ENCODE measurements at places on chromosomes 2 and 18.

GRCh38 chr2:173048522-173048896, 27.1 kb upstream of the MAP3K20 start:
- no peak for DNase-seq

GRCh38 chr2:69192176-69192945, 179.4 kb downstream of the ANTXR1 start:
- no peak for DNase-seq

DNA sequence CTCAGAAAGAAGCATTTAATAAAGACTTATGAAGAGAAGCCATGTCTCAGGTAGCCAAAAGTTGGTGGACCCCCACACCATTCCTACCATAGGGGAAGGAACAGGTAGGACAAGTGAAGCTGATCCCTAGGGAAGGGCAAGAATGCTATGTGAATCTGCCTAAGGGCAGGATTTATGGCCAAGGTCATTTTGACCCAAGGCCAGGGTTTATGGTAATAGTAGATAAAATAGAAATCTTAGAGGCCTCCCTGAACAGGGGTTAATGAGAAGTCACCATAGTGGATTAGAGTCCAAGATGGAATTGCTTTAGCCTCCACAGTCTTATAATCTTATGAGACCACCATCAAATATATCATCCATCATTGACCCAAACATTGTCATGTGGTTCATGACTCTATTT, 26.0 kb upstream of the UBE2F start:
- no peak for DNase-seq

DNA sequence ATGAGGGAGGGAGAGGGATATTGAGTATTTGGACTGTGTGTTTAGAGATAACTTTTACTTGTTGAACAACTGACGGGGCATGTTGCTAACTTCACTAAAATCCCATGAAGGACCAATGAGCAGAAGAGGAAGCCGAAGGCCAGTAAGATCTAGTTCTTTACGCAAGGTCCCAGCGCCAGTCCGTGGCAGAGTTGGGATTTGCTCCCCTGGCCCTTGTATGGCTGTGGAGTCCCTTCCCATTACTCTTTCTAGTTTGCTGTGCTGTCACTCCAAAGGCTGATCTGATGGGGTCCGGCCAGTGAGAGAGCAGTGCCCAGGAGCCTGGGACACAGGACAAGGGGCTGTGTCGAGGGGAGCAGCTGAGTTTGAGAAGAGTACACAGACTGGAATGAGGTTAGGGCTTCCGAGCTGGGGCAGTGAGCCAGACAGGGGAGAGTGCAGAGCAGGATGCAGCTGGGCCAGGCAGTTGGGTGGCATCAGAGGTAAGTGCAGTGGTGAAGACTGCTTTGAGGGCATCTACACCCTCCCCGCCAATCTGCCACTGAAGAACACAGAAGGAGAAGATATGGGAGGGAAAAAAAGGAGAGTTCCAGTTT, 692.9 kb upstream of the HS6ST1 start:
- no peak for DNase-seq

- no peak for DNase-seq
These were observed 133.4 kb upstream of the RND3 start for GRCh38 chr2:150620855-150621254.

DNA sequence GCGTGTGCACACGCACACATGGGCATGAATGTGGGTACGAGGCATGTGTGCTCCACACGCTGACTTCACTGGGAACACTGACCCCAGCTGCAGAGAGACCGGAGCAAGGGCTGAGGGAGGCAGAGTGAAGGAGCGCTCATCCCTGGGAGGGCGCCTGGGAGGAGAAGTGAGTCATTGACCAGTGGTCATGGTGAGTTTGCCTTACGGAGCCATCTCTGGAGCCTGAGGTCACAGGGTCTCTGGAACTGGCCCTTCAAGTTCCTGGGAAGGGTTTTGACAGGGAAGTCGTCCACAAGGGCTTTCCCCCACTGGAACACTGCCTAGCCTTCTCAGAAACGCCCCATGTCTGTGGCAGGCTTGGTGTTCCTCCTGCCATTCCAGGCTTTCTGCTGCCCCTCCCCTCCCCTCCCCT, 14.3 kb upstream of the TMEM185B start:
- no peak for DNase-seq

DNA sequence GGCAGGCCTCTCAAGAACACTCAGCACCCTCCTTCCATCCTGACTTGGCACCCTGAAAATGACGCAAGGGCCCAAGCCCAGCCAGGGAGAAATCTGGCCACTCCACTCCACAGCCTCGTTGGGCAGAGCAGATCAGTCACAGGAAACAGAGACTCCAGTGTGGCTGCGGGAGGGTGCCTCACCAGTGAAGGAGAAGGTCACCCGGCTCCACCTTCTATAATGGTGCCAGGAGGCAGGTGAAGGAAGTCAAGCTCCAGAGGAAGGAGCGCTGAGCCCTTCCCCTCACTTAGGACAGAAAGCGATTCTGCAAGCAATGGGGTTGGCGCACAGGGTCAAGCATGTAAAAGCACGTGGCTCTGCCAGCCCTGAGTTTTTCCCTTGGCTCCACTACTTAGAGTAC, 35.3 kb downstream of the CRACDL start:
- no peak for DNase-seq

DNA sequence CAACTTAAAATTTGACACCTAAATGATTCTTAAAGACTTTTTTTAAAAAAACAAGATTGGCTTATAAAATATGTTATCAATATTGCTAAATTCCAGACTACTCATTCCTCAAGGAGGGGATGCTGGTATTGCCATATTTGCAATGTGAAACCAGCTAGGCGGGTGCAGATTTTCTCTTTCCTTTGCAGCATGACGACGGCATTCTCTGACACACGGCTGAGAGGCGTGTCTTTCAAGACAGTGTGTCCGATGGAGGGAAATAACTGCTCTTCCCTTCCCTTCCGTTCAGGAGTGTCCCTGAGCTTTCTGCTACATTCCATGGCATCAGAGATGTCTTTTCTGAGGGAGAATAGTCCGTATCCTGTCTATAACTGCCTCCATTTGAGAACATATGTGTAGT, 38.2 kb upstream of the CNGA3 start:
- no peak for DNase-seq

DNA sequence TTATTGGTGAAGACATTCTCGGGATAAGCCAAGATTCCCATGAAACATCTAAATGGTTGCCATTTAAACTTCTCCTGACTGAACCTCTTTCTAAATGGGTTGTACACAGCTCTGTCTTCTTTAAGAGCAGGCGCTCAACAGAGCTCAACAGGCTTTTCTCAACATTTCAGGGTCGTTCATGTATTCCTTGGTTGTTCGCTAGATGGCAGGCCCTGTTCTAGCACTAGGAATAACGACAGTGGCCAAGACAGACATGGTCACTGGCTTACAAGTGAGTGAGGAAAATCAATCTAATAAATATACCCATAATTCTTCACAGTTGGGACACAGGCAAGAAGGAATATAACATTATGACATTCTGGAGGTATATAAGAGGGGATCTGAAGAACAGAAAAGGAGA, 154.5 kb downstream of the SMAD2 start:
- no peak for DNase-seq

DNA sequence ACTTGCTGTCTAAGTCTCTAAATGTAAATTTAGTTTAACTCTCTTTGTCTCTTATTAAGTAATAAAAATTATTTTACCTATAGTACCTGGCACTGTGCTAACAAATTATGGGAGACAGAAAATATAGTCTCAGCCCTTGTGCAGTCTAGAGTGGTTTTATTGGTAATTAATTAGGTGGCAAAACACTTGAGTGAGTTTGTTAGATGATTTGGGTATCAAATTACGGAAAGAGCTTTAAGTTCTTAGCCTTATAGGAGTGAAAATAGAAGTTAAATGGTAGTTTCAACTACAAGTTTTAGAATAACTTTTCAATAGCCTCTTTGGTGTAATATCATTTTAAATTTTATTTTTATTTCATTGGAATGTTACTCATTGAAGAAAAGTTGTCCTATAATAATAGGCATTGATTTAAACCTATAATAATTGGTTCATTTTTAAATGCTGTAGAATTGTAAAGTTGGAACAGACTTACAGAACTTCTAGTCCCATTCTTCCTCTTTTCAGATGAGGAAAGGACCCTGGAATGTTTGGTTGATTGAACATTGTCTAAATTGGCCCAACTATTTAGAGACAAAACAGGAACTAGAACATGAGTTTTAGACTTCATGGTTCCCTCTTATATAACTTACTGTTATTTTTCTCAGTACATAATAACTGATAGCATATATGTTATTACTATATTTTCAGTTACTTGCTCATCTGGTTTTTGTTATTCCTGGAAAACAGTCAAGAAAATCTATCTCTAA, 10.2 kb upstream of the HTR2B start:
- no peak for DNase-seq

- no peak for DNase-seq
These were observed 71.0 kb upstream of the CYP1B1 start for GRCh38 chr2:38146907-38147307.

DNA sequence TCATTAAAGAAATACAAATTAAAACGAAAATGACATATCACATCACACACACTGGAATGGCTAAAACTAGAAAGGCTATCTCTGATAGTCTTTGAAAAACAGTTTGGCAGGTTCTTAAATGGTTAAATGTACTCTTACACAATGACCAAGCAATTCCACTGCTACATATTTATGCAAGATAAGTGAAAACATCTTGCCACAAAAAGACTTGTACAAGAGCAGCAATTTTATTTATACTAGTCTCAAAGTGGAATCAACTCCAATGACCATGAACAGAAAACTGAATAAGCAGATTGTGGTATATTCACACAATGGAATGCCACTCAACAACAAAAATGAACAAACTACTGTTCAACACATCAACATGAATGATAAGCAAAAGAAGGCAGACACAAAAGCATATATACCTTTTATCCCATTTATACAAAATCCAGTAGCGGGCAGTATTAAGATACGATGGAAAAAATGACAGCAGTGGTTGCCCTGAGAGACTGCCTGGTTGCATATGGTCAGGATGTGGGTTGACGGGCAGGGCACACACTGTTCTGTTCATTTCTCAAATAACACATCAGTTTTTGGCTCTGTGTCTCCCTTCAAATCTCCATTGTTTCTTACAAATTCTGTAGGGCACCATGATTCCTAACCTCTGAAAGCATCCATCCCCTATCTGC, 25.4 kb downstream of the SP100 start:
- peak; percentile 19 for DNase-seq

DNA sequence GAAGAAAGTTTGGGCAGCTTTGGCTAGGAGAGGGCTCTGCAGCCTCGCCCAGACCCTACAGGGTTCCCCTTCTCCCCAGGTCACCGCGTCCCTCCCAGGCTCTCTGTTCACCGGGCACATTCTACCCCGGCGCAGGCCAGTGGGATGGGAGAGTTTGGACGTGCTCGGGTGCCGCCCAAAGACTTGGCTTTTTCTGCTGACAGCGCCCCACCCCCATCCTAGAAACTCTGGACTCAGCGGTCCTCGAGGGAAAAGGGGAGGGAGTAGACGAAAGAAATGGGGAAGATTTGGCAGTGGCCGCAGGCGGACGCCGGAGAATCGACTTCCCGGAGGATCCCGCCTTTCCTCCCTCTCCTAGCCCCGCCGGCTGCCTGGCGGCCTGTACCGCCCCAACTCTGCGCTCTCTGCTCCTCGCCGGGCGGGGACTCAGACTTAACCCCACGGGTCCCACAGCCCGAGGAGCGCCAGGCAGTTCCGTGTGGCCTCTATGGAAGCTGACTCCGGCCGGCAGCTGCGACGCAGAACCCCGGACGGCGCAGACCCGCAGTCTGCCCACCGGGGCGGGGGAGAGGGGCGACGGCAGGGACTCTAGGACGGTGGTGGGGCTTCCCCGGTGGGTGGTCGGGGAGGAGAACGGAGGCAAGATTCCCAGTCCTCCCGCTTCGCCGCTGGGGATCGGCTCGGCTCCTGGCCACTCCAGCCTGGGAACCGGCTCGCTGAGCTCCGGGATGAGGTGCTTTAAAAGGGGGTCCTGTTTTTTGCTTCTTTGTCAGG, 863 bp upstream of the SIX2 start:
- no peak for DNase-seq

- DNase-seq, result no peak
These were observed 98.6 kb upstream of the NCK2 start for GRCh38 chr2:105645938-105646773.

DNA sequence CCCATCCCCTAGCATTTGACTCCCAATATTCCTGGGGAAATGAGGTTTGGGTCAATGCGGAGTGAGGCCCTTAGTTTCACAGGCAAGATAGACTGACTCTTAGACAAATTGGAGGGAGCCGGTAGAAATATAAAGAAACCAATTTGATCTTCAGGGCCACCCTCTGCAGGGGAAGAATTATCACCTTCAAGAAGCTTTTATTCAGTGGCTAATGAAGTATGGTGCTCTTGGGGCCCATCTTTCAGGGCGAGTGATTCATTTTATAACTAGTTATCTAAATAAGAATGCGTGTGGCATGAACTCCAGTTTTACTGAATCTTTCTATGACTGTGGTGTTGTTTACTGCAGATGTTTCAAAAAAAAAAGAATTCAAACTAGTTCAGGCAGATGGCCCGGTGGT, 88.4 kb downstream of the LYPD1 start:
- DNase-seq, result no peak

DNA sequence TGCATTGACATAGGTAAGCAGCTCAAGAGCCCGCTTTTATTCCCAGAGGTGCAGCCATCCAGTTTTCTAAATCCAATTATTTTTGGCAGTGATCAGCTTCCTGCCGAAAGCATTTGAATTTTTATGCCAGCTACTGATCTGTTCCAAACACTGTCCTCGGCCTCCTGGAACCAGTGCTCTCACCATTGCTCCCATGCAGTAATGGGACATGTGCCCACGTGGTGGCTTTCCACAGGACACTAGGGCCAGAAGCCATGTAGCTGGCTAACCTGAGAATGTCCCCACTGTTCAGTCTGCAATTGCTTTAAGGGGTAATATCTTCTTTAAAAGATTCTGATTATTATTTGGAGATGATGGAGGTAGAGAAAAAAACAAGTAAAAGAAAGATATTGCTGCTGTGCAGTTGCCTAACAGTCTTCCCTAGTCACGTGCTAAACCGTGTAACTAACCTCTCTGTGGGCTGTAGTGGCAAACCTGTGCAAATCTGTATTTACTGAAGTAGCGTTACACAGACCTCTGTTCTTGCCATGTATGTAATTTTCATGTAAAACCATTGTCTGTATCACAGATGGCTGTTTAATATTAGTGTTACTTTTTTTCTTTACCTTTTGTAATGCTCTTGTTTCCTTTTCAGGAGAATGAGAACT, 13.0 kb downstream of the GRHL1 start:
- DNase-seq, result no peak

GRCh38 chr2:171531836-171532450, 9.7 kb downstream of the CYBRD1 start:
- DNase-seq, result no peak

DNA sequence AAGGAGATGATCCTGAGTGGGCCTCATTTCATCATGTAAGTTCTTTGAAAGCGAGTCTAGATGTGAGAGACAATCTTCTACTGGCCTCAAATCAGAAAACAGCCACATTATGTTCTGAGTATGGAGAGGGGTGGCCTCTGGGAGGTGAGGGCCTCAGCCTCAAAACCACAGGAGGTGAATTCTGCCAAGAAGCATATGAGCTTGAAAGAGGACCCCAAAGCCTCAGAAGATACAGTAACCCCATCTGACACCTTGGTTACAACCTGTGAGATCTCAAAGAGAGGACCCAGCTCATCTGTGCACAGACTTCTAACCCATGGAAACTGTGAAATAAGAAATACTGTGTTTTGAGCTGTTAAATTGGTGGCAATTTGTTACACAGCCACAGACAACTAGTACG, 200.1 kb downstream of the ARHGAP15 start:
- DNase-seq, result no peak

GRCh38 chr2:98299211-98299905, 46.9 kb upstream of the CNGA3 start:
- DNase-seq, result no peak

All from stimulated activated CD8-positive, alpha-beta memory T cell treated with anti-CD3 and anti-CD28 coated beads, Interleukin-4, amount 100 ng/mL, for 1 hour (primary cell).